ENCODE measurements at places on chromosomes 3 and 15.

GRCh38 chr15:67133738-67134066 is 68.3 kb downstream of the SMAD3 start:
- DNase-seq: no peak

DNA sequence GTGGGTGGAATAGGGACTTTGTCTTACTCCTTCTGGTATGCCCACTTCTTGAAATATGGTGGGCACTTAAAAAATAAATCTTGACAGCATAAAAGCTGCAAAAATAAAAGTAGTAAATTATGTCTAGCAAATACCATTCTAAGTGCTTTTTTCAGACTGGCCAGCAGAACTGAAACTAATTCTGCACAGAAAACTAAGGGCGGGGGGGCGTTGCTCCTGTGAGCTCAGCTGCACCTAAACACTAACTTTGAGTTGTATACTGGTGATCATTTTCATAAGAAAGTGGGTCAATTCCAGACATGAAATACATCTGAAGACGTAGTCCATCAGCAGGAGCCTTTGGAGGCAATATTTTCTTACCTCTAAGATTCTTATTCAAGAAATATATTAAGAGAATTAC is 114.8 kb downstream of the WDR76 start:
- no peak for DNase-seq

DNA sequence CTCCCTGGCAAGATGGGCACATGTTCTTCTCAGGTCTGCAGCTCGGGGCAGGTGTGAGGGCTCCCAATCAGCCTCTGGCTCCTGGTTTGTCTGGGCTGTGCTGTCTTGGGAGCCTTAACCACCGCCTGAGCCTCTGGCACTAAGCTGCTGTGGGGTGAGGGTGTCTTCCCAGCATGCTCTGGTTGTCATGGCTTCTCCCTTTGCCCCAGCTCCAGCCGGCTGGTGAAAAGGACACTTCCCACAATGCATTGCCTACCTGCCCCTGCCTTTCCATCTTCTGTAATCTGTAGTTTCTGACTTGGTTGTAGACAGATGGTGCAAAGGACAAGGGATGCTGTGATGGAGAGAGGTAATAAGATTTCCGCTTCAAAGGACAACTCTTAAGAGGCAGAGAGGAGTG is 295.3 kb downstream of the TLE3 start:
- DNase-seq: no peak

GRCh38 chr15:66214246-66214645 is 39.3 kb downstream of the MEGF11 start:
- no peak for DNase-seq

GRCh38 chr15:100049936-100050876 is 291.6 kb downstream of the ADAMTS17 start:
- DNase-seq: no peak

DNA sequence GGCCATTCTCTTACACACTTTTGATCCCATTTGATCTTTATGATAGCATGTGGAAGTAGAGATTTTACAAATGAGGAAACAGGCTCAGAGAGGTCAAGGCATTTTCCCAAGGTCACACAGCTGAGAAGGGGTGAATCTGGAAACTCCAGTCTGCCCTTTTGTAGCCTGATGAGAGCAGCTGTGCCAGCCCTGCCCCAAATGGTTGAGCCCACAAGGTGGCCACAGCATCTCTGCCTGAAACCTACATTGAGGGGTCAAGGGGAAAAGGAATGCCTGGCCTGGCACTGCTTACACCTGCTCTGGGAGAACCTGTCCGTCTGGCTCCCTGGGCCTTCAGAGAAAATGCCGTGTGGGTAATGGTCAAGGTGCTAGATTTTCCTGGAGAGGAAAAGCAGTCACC is 200.2 kb upstream of the LINGO1 start:
- no peak for DNase-seq

All from nucleus accumbens (tissue), 56 donors.